ENCODE measurements at places on chromosomes 5 and 9. TPM values are rescaled to one million over a fixed set of nuclear protein-coding genes. Genes with fewer than 3 reads are reported as not detected.

The SLC4A9 gene
- not detected for total RNA-seq

The SLC34A1 gene
- total RNA-seq, result not detected

The TMEM174 gene
- not detected for total RNA-seq

GRCh38 chr5:177300951-177301350 is 2.6 kb downstream of the RAB24 start:
- no peak for DNase-seq

DNA sequence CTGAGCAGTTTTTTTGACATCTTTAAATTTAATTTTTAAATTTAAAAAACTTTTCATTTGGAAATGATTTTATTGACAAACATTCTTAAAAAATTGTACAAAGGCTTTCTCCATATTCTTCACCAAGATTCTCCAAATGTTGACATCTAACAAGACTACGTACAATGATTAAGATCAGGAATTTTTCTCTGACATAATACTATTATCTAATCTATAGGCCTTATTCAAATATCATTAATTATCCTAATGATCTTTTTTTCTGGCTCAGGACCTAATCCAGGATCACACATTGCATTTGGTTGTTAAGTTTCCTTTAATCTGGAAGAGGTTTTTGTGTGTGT is 106.1 kb upstream of the OSMR start:
- DNase-seq, result no peak

- peak; percentile 45 for DNase-seq
Observed at GRCh38 chr9:38380230-38380871, 12.2 kb upstream of the ALDH1B1 start.

GRCh38 chr5:74432216-74432615 is 208.3 kb downstream of the ENC1 start:
- no peak for DNase-seq

DNA sequence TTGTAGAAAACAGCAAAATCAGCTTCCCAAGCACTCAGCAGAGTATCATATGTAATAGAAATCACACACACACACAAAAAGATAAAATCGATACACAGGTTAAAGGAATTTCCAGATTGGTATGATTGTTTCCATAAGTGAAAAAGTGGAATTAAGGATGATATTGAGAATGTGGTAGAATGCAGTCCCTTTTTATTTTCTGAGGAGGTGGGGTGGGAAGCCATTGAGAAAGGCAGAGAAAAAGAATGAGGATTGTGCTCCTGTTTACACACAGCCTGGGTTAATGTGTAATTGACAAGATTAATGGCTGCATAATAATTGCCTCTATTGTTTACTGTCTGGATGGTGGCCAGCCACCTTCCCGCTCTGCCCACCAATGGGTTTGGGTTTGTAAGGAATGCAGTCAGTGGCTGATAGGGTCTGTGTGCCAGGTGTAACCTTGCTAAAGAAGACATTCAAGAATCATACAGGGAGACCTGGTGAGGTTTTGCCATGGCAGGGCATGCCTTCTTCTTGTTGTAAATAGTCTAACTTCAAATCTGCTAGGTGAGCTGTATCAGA is 177.2 kb upstream of the MAP3K1 start:
- no peak for DNase-seq

DNA sequence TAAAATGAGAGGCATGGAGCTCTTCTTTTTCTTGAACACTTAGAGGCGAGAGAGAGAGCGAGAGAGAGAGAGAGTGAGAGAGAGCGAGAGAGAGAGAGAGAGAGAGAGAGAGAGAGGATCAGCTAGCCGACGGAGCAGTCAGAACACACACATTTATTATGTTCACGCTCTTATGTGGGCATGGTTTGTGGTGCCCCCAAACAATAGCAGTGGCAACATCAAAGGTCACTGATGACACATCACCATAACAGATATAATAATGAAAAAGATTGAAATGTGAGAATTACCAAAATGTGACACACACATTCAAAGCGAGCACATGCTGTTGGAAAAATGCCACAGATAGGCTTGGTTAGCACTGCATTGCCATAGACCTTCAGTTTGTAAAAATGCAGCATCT is 116.1 kb downstream of the KDM4C start:
- no peak for DNase-seq

- no peak for DNase-seq
Observed at GRCh38 chr9:2691212-2691611, 26.1 kb upstream of the KCNV2 start.

GRCh38 chr5:144691936-144692335 is 521.3 kb downstream of the KCTD16 start:
- DNase-seq, result no peak

DNA sequence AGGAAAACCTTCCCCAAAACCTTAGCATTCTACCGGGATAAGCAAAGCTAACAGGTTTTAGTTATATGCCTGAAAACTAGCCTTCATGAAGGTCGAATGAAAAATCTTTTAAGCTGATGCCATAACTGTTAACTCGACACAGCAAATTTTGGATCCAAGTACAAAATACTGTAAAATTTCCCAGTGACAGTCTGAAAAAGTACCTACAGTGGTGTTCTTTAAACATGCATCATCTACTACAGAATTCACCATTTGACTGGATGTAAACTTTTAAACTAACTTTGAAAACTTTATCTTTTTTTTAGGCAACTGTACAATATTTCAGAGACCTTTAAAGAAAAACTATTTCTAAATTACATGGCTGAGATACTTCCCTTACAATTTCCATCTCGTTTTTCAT is 791 bp downstream of the RAPGEF6 start:
- DNase-seq, result no peak

GRCh38 chr9:75885652-75886051 is 4.8 kb upstream of the PCSK5 start:
- no peak for DNase-seq

Measured in Daoy (cell line).